ENCODE measurements at places on chromosomes 3 and 15. TPM values are rescaled to one million over a fixed set of nuclear protein-coding genes. Genes with fewer than 3 reads are reported as not detected.

DNA sequence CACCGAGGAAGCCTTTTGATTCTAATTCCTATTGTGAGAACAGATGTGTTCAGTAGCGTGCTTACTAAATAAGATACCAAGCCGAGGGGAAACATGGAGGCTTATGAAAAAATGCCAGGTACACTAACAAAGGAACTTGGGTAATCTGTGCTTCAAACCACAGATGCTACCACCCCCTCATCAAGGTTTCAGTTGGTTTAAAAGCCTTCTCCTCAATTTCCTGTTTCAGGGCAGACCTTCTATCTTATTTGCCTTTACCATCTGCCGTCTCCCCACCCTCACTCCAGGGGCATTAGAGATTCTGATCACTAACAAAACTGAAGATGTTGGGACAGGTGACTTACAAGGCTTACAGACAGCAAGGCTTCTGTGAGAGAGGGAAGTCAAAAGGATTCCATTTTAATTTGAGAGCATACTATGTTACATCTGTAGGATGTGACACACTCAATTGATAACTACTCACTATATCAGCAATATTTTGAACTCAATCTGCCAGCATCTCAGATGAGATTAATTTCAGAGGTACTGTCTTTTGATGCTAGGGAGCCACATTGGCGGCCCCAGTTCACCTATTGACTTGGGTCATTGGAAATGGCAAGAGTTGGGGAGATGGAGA, 60.6 kb upstream of the PLCL2 start:
- no peak for DNase-seq

DNA sequence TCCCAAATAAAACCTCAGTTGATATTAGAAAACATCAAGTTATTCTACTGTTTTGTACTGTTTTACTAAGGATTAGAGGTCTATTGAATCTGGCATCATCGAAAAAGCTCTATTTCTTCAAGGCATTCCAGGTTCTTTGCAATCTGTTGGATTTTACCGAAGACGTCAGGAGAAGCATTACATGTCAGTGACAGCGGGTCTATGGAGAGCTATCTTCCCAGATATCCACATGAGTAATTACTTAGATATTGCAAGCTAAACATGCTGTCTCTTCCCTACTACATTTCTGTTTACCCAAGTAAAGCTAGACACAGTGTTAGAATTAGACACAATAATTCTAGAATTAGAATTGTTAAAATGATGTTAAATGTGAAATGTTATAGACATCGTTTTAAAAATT, 10.8 kb upstream of the GOLGA6L2 start:
- no peak for DNase-seq

GRCh38 chr3:8773941-8774542, 4.6 kb upstream of the OXTR start:
- no peak for DNase-seq

NANOGP8 gene
- total RNA-seq: not detected

ATP8B4 gene
- 3.6 TPM for total RNA-seq

CHRM5 gene
- total RNA-seq: not detected

GRK7 gene
- total RNA-seq: not detected
